ENCODE measurements at places on chromosomes 5 and 9.

DNA sequence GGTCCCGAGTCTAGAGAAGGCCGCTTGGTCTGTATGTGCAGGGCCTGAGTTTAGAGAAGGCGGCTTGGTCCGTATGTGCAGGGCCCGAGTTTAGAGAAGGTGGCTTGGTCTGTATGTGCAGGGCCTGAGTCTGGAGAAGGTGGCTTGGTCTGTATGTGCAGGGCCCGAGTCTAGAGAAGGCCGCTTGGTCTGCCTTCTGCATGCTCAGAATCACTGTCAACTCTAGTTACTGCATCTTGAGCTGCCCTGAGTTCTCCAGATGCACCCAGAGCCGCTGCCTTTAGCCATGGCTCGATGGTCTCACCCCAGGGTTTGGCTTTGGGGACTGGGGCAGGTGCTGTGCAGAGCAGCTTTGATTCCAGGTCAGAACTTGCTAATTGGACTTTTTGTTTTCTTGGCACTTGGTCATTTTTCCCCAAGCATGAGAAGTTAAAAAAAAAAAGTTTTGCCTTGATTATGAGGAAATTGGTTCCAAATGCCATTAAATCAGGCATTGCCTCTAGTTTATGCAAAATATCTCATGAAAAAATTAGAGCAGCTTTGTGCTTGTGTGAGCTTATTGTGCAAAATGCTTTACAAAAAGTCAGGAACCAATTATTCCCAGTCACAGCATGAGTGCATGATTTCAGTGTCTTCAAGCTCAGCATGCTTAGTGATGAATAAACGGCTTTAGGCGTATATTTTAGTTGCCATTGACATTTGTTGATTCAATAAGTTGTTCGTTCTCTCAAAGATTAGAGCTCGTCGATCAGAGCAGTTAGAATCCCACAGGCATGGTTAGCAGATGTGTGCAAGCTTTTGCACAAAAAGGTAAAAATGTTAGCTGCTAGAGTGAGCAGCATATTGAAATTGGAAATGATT, 25.4 kb upstream of the EXOC3 start:
- no peak for ATAC-seq

GRCh38 chr5:104977529-104977928, 1414.9 kb upstream of the NUDT12 start:
- no peak for ATAC-seq

DNA sequence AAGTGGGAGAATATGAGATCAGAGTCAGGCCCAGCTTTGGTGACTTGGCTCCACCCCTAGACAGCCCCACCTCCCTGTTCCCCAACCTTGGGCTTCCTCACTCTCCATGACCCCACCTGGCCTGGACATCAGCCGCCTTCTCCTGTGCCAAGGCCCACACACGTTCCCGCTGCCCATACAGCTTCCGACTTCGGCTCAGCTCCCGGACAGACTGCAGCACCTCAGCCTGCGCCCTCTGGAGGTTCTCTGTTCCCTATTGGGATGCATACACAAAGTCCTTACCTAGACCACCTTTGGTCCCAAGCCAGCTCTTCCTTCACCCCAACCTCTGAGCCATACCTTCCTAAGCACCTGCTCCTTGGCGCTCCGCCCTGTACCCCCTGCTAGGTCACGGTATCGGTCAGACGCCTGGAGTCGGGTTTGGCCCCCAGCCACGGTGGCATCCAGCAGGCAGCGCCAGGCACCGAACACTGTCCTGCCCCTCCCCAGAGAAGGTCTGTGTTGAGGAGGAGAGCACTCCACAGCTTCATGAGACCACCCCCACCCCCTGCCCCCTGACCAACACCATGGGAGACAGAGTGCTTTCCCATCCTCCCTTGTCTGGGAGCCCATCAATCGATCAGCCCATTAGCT, 2.0 kb downstream of the FCHSD1 start:
- ATAC-seq, result no peak

DNA sequence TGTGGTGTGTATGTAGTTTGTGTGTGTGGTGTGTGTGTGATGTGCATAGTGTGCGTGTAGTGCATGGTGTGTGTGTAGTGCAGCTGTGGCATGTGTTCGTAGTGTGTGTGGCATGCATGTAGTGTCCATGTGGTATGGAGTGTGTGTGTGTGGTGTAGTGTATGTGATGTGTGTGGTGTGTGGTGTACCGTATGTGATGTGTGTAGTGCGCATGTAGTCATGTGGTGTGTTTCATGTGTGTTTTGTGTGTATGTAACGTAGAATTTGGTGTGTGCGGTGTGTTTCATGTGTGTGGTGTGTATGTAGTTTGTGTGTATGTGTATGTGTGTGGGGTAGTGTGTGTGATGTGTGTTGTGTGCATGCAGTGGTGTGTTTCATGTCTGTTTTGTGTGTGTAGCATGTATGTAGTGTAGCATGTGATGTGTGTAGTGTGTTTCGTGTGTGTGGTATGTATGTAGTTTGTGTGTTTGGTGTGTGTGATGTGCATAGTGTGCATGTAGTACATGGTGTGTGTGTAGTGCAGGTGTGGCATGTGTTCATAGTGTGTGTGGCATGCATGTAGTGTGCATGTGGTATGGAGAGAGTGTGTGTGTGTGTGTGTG, 40.7 kb downstream of the SYK start:
- ATAC-seq, result peak; percentile 11

- no peak for ATAC-seq
Observed at GRCh38 chr5:150172145-150172544, 5.6 kb downstream of the CDX1 start.

- ATAC-seq, result peak; percentile 4
Observed at GRCh38 chr9:104748359-104749031, 1.0 kb downstream of the NIPSNAP3A start.
